Activated CD4-positive, alpha-beta T cell treated with anti-CD3 and anti-CD28 coated beads, Interleukin-2, amount 50 U/mL, for 1 hour (primary cell): ENCODE measurements at places on chromosomes 16 and 17.
A peak's percentile ranks its signal among the peaks of the same experiment; 100 is the strongest.

DNA sequence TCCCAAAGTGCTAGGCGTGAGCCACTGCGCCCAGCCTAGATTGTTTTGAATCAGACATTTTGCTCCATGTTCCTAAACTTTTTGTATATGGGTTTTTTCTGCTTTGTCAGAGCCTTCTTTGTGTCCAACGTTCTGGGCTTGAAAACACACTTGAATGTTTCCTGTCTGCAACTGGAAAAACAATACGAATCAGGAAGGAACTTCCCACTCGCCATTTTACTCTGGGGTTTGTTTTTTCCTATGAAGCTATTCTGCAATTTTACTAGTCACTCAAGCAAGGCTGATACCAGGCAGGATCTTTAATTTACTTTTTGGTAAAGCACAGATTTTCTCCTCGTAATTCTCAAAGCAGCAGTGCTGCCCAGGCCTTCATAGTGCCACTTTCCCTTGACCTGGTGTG lies 31.6 kb downstream of the ARHGAP17 start:
- no peak for DNase-seq

GRCh38 chr17:43846963-43847371 lies at the start of gene CD300LG:
CD300LG (plus strand) TSS chr17:43847176; CDS start chr17:43847217, 41 bp downstream.
- DNase-seq, result no peak

GRCh38 chr16:72291121-72291520 lies 119.2 kb upstream of the PMFBP1 start:
- no peak for DNase-seq

- no peak for DNase-seq
Observed at GRCh38 chr17:50207315-50207714, 5.9 kb upstream of the COL1A1 start.

GRCh38 chr17:55420067-55420775 lies 1.4 kb downstream of the MMD start:
- DNase-seq, result no peak

DNA sequence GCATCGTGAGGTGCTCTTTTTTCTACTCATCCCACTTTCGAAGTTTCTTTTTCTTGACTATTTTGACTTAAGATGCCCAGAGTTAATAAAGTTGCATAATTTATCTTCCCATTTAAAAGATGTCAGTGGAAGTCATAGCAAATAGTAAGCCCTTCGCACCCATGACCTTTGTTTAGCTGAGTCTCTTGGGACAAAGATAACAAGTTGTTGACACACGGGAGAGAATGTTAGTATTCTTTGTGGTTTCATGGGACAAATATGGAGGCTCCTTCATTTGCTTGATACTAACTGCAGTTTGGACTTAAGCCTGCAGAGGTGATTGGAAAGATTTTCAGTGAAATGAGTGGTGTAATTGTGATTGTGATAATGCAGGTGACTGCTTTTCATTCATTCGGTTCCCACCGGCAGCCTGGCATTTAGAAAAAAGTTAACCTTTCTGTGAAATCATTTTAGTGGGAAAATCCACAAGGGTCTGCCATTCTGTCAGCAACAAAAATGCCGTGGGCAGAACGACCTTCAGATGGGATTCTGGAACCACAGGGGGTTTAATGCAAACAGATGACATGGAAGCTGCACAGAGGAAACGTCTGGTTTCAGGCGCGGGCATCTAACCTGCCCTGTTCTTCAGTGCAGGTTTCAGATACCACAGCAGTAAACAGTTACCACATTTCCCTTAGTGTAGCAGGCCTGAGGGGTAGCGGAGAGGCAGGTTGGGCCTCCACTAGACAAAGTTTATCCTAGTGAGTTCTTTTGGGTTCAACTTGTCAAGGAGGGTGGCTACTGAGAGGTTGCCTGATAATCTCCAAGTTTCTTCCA lies 123.0 kb downstream of the RPTOR start:
- DNase-seq, result no peak

DNA sequence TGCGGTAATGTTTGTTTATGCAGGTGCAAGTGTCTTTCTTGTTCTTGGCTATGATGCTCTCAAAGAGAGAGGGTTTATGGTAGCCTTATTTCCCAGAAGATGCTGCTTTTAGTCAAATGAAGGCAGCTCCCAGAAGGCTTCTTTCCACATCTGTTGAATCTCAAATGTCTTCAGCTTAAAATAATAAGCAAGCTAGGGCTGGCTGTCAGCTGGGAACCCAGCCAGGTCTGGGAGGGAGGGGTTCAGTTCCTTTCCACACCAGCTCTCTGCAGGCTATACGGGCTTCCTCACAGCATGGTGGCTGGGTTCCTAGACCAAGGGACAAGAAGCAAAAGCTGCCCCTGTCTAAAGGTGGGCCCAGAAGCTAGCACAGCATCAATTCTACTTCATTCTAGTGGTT lies 47.4 kb upstream of the ATF7IP2 start:
- DNase-seq, result no peak

DNA sequence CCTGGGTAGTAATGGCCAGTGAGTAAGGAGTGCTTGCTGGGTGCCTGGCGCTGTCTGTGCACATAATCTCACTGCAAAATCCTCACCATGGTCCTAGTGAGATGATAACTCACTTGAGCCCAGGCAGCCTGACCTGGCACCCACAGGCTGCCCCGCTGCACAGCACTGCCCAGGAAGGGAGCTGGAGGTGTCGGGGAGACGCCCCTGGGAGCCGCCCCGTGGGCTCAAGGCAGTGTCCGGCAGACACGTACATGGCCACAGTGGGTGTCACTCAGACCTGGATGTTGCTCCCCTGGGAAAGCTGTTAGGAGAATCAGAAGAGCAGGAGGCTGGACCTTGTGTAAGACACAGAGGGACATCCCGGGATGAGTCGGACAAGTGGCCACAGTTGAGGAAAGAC lies 44.2 kb downstream of the BEAN1 start:
- DNase-seq, result no peak

DNA sequence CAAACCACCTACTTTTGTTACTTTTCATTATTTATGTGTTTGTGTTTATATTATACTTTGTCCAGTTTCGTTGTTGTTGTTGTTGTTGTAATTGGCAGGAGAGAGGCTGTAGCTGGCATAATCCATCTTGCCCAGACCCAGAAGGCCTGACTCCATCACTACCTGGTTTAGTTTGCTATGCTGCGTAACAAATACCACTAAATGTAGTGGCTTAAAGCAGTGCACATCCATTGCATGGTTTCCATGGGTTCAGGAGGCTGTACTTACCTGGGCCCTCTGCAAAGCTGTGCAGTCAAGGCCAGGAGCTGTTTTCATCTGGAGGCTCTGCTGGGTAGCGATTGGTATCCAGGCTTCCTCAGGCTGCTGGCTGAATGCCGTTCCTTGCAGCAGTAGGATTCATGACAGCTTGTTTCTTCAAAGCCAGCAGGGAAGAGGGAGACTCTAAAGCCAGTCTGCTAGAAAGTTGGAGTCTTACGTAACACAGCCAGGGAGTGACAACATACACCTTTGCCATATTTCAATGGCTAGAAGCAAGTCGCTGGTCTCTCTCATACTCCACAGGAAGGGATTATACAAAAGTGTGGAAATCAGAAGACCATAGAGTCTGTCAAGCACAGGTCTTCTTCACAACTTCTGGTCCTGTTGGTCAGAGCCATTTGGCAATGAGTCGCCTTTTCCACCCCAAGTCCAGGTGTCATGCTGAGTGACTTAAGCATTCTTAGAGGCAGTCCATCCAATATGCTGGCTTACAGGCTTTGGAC lies 41.1 kb downstream of the TNRC6C start:
- no peak for DNase-seq

- DNase-seq, result peak; percentile 11
Observed at GRCh38 chr16:68800257-68800875, 43.0 kb upstream of the TANGO6 start.

- no peak for DNase-seq
Observed at GRCh38 chr17:12395733-12396354, 269.8 kb upstream of the MYOCD start.

DNA sequence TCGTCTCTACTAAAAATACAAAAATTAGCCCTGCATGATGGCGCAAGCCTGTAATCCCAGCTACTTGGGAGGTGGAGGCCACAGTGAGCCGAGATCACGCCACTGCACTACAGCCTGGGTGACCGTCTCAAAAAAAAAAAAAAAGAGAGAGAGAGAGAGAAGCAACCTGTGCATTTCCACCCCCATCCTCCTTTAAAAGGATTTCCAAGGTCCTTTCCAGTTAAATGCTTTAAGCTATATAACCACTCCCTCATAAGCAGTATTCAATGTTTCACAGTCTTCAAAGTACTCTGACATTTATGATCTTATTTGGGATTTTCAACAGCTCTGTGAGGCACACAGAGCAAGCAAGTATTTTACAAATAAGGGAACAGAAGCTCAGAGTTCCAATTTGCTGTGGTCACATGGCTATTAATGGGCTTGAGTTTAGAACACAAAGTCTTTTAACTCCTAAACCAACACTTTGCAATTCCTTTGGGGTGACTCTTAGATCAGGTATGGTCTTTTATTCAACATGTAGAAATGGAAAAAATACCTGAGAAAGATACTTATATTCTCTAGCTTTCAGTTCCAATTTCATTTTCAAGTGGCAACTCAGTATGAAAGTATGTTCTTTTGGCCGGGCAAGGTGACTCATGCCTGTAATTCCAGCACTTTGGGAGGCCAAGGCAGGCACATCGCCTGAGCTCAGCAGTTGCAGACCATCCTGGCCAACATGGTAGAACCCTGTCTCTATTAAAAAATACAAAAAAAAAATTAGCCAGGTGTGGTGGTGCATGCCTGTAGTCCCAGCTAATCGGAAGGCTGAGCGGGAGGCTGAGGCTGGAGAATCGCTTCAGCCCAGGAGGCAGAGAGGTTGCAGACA lies 31.3 kb downstream of the SPOP start:
- DNase-seq, result no peak
